GM12891 (cell line): ENCODE measurements at places on chromosomes 11 and 22.

GRCh38 chr11:63683133-63683991 is 2.1 kb downstream of the RTN3 start:
- no peak for DNase-seq

- DNase-seq = no peak
Observed at GRCh38 chr11:87366763-87367405, 329.1 kb downstream of the TMEM135 start.

DNA sequence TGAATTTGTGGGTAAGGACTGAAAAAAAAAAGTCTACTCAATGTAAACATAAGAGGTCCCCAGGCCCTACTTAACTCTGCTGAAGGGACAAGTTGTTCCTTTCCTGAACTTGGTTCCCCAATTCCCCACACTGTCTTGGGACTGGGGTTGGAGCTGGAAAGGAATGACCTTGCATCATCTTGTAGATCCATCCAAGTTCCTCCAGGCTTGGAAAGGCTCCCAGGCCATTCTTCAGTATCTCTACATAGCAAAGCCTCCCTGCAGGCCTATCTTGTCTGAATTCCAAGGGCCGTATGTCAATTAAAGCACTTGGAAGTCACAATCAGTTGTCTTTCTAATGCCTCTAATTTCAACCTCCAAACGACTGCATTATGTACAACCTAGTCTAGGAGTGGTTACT is 361.2 kb downstream of the TMEM135 start:
- no peak for DNase-seq

DNA sequence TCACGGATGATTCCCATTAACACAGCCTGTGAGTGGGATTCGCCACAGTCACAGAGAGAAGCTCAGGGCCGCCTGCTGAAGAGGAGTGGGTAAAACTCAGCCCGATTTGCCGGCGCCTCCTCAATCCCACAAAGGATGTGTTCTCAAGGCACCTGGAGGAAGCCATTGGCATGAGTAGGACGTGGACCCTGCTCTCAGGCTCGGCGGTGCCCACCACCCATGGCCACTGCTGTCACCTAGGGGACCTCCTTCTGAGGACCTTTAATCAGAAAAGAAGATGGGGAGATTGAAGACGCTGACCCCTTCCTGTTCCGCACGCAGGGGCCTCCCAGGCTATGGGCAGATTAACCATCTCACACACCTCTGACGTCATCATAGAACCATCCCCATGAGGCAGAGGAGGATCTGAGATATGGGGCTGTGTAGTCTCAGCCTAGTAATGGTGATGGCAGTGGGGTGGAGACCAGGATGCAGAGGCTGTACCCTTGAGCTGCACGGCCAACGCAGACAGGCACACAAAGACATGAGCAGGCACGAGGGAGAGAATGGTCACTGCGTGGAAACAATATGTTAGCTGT is 571.8 kb downstream of the BRD1 start:
- DNase-seq = no peak

- DNase-seq = no peak
Observed at GRCh38 chr22:48945621-48946458, 881.8 kb downstream of the BRD1 start.

- no peak for DNase-seq
Observed at GRCh38 chr11:123233975-123234334, 38.9 kb upstream of the CLMP start.

GRCh38 chr22:32861330-32861729 is 59.8 kb downstream of the TIMP3 start:
- no peak for DNase-seq

- DNase-seq = no peak
Observed at GRCh38 chr11:116808262-116809175, 14.6 kb downstream of the APOA4 start.

- no peak for DNase-seq
Observed at GRCh38 chr11:122199661-122200060, 83.6 kb upstream of the BLID start.
